ENCODE measurements at places on chromosomes 13 and 19. TPM values are rescaled to one million over a fixed set of nuclear protein-coding genes. Genes with fewer than 3 reads are reported as not detected.

- no peak for DNase-seq
These were observed at the start of gene CPAMD8 for GRCh38 chr19:17026706-17027534. TSS of gene CPAMD8 (minus strand) at chr19:17026810. CDS start at chr19:17026642, 168 bp downstream.

DNA sequence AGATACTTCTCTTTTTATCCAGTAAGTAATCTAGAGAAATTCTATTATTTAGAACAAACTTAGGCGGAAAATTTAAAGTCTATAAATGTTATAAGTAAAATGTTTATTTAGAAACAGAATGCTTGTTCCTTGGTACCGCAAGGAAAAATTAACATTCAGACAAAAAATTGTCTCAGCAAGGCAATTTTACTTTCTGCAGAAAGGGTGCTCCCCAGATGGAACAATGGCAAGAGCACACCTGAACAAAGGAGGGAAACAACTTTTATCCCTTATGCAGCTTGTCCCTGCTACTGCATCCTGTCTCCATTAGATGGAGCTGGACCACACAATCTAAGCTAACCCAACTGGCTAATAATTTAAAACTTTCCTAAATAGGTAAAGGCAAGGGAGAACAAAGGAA lies 6.5 kb upstream of the ZNF708 start:
- DNase-seq: no peak

GRCh38 chr19:33406521-33407139 lies 33.1 kb downstream of the CEBPG start:
- peak; percentile 28 for DNase-seq

DNA sequence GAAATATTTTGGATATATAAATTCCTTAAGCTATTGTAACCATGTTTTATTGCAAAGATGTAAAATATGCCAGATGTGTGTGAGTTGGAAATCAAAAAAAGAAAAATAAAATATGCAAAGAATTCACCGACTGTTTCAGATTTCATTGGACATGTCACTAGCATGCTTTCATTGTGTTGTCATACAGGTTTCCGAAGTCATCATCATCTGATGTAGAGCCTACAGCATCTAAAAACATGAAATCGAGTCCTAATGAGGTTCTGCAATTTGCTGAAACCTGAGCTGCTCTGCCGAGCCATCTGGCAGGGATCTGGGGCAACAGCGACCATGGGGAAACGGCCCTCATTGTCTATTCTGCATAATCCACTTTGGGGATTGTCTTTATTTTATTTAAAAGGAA lies 196.1 kb upstream of the MAB21L1 start:
- no peak for DNase-seq

DNA sequence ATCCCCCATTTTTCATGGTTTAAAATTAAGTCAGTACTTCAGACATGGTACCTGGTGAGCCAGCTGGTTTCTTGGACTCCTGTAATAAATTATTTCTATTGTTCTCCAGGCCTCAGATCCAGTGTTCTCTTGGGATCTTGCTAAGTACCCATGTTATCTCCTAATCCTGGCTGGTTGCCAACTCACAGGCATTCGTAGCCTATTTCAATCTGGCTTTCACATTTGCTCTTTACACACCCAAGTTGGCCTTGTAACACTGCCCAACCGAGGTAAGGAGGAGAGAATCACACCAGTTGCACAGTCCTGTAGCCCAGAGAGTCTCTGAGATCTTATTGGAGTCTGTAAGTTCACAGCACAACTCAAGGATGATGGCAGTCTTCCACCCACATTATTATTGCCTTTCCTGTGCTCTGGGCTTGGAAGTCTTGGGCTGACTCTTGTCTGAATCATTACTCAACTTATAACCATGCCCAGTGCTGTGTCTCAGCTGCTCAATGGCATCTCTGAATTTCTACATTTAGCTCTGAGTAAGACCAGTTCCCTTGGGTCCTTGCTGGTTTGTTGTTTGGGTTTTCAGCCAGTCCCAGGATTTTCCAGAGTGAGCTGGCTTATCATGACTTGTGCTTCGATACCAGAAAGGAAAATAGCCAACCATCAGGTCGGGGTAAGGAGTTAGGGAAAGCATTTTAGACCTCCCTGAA lies 76.6 kb upstream of the KLF12 start:
- DNase-seq: peak; percentile 96

The HNRNPL gene
- 242 TPM for polyA plus RNA-seq

The RFPL4AL1 gene
- not detected for polyA plus RNA-seq
